ENCODE measurements at places on chromosomes 5 and 9.

DNA sequence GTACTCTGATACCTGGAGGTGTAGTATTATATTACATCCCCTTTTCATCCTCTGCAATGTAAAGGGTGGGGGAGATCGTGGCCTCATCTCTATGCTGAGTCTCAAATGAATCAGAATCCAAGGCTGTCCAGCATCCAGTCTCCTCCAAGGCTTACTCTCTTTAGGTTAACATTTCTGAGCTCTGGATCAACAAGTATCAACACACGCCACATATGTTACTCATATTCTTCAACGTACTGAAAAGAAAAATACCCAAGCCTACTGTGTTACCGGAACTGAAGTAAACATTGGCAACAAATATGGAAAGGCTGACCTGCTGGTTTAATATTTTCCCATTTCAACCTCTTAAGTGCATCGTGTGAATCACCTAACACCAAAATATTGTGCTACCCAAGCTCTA lies 241.8 kb downstream of the GAS1 start:
- no peak for DNase-seq

GRCh38 chr9:19940811-19941535 lies 152.1 kb upstream of the SLC24A2 start:
- DNase-seq: no peak

- DNase-seq: no peak
These were observed 2.2 kb upstream of the ALDOB start for GRCh38 chr9:101437806-101438232.

- no peak for DNase-seq
These were observed 45.9 kb upstream of the TLX3 start for GRCh38 chr5:171263181-171263580.

DNA sequence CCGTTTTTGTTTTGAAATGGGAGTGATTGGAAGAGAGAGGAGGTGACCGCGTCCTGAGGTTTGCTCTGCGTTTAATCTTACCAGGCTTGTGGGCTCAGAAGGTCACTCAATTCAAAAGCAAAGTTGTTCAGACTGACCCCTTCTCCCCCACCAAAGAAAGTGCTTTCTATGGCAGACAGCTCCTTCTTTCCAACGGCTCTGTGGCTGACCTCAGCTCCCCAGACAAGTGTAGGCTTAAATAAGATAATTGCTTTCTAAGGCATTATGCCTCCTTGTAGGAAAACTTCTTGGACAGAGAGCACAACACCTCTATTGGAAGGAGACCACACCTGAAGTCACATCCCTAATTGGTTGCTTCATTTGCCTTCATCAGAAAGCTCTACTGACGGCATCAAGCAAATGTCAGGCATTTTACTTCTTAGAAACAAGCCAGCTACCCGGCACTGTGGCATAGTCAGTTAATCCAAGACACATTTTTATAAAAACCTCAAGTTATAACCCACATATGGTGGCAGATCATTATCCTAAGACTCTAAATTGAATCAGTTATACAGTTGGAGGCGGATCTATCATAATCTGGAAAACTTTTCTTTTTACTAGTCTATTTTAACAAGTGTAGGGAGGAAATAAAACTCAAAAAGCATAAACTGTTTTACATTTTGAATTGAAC lies 94.9 kb downstream of the TMEM174 start:
- no peak for DNase-seq

Measured in stimulated activated naive CD4-positive, alpha-beta T cell (primary cell).